ENCODE measurements at places on chromosomes 13 and 19.

- DNase-seq: peak; percentile 49
These were observed at the start of gene PRX for GRCh38 chr19:40413291-40413845. PRX (minus strand) TSS chr19:40413378; CDS start chr19:40407932, 5,446 bp downstream.

DNA sequence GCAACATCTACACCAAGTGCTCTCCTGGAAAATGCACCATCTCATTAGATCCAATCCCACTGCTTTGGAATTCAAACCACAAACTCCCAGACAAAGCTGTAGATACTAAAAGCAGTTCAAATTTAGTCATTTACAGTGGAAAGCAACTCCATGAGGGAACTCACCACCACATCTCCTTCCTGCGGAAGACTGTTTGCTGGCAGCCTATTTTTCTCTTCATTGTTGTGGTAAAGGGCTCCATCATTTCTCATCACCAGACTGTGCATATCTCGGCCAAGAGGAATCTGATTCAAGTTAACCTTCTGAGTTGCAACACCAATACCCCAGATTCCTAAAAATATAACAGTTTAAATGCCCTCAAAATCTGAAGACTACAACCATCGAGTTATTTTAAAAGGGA lies 8.4 kb downstream of the SPRYD7 start:
- no peak for DNase-seq

DNA sequence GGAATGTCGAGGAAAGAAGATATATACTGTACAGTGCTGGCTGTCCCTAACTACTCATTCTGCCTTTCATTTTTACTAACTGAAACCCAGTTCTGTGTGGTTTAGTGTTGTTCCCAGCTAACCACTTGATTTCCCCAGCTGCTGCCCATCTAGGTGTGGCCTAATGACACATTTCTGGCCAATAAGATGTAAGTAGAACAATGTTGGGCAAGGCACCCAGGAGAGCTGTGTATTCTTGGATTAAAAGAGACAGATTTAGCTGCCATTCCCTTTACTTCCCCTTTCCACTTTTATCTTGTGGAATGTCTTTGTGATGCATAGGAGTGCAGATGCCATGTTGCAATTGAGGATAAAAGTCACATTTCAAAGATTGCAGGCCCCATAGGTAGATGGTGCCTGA lies 28.3 kb upstream of the PCDH9 start:
- DNase-seq: peak; percentile 22

GRCh38 chr13:73248711-73249580 lies 190.1 kb downstream of the KLF5 start:
- DNase-seq: peak; percentile 6

- DNase-seq: peak; percentile 59
These were observed 748 bp downstream of the LMNB2 start for GRCh38 chr19:2455851-2456570.

- DNase-seq: peak; percentile 27
These were observed 33.0 kb downstream of the CRYL1 start for GRCh38 chr13:20492641-20493040.

GRCh38 chr13:96011291-96011872 lies 41.8 kb downstream of the UGGT2 start:
- no peak for DNase-seq

- no peak for DNase-seq
These were observed 4.6 kb downstream of the SAFB start for GRCh38 chr19:5627395-5627904.

- DNase-seq: no peak
These were observed 7.4 kb downstream of the FZR1 start for GRCh38 chr19:3513229-3514140.

DNA sequence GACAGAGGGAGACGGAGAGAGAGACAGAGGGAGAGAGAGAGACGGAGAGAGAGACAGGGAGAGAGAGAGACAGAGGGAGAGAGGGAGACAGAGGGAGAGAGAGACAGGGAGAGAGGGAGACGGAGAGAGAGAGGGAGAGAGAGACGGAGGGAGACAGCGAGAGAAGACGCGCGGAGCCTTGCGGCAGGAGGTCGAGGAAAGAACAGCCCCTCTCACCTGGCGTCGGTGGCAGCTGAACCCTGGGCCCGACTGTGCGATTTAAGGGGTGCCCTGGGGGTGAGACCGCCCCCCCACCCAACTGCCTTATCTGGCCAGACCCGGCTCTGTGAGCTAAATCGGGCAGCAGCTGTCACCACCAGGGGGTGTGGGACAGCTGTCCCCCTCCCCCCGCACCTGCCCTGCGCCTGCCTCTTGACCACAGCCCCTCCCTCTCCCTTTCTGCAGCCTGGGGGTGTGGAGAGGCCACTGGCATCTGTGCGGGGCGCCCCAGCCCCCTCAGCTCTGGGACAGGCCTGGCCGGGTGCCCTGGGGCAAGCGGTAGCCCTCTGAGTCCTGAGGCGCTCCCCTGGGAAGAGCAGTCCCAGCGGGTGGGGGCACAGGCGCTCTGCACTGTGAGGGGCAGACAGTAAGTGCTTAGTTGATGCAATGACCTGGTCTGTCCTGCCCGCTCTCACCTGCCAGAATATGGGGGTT lies 10.8 kb downstream of the JOSD2 start:
- peak; percentile 71 for DNase-seq

- peak; percentile 91 for DNase-seq
These were observed 159.1 kb downstream of the LIG4 start for GRCh38 chr13:108056278-108056677.
